ENCODE measurements at places on chromosomes 3 and 15.

DNA sequence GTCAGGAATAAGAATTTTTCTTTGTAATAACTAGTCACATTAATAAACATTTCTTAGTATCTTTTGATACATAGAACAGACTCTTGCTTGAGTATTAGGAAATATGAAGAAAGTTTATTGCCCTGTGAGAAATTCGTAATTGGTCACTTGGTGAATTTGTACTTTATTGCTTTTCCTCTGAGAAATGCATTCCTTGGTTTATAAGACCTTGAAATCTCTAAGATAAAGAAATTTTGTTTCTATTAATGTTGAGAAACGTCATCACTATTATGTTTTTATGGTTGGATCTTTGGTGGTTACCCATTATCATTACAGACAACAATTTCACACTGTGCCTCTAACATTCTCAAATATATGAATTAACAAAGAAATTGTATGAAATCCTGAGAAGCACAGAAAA lies 652.0 kb upstream of the NECTIN3 start:
- no peak for DNase-seq

DNA sequence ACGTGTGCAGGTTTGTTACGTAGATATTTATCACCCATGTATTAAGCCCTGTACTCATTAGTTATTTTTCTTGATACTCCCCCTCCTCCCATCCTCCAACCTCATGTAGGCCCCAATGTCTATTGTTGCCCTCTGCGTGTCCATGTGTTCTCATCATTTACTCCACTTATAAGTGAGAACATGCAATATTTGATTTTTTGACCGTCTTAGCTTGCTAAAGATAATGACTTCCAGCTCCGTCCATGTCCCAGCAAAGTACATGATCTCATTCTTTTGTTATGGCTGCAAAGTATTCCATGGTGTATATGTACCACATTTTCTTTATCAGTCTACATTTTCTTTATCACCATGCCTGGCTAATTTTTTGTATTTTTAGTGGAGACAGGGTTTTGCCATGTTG lies 623.2 kb downstream of the SQOR start:
- no peak for DNase-seq

DNA sequence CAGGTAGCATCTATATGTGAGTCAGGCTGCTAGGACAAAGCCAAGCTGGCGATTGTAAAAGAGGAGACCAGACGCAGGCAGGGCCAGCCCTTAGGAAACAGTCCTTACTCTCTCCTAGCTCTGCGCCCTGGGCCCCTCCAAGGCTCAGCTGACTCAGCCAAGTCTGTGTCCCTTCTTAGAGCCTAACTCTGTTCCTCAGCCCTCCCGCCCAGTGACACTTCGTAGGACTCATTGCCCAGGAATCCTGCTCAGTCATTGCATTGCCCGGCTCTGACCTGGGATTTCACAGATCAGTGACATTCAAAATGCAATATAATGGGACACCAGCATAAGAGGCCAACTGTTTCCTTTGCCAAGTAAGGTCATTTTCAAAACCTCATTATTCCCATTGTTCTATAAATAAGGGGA lies 244.2 kb downstream of the TLE3 start:
- no peak for DNase-seq

DNA sequence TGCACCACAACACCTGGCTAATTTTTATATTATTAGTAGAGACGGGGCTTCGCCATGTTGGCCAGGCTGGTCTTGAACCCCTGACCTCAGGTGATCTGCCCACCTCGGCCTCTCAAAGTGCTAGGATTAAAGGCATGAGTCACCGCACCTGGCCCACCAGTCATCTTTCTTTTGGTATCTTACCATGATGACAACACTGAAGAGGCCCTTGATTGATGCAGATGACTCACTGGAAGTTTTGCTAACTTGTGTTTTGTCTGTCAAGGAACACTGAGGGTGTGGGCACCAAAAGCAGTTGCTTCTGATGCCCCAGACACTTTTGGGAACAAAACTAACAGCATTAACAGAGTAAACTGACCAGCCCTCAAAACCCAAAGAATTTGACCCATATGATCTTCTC lies 88.3 kb downstream of the MYO5A start:
- no peak for DNase-seq

DNA sequence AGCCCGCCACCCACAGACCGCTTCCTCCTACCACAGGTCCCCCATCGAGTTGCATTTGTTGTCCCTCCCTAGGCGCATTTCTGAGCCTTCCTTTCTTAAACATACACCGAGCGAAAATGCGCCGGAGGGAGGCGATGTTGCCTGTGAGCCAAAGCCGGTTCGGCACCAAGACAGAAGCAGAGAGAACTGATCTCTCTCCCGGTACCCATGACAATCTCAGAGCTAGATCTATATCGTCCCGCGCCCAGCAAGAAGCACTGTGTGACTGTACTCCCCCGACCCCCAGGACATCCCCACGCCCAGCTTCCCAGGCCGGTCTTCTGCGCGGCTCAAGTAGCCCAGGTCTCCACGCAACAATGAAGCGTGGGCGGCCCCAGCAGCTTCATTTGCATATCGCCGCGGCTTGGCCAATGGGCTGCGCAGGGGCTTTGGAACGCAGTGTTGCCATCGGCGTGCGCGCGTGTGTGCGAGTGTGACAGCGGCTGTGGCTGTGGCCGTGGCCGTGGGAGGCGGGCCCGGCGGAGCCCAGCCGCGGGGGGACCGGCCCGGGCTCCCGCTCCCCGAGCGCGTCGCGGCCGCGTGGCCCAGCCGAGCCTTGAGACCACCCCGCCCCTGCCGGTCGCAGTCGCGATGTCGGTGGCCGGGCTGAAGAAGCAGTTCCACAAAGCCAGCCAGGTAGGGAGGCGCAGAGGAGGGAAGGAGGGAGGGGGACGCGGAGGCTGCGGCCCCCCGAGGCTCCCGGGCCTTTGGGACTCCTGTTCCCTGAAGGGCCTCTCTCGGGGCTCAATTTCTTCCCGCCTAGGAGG lies at the start of gene SH3GL3:
TSS of gene SH3GL3 (plus strand) at position 438 of the 806 bp plus-strand sequence. CDS start at position 631, 193 bp downstream.
- DNase-seq = peak; percentile 94

DNA sequence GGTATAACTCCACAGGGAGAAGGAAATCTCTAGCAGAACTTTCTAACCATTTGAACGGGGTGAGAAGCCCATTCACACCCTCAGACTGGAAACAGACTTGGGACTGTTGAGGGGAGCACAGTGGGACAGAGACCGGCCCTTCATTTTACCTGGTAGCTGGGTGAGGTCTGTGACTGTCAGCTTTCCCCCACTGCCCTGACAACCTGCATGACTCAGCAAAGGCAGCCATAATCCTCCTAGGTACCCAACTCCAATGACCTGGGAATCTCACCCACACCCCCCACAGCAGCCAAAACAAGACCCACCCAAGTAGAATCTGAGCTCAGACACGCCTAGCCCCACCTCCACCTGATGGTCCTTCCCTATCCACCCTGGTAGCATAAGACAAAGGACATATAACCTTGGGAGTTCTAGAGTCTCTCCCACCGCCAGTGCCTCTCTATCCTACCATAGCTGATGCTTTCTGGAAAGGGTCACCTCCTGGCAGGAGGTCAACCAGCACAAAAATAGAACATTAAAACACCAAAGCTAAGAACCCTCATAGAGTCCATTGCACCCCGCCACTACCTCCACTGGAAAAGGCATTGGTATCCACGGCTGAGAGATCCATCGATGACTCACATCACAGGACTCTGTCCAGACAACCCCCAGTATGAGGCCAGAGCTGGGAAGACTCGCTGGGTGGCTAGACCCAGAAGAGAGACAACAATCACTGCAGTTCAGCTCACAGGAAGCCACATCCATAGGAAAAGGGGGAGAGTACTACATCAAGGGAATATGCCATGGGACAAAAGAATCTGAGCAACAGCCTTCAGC lies 28.0 kb downstream of the SENP7 start:
- DNase-seq = no peak
